Choroid plexus epithelial cell (primary cell): ENCODE measurements at places on chromosomes 11 and 22.
A peak's percentile ranks its signal among the peaks of the same experiment; 100 is the strongest.

GRCh38 chr22:38949889-38950405, 7.5 kb upstream of the APOBEC3A start:
- peak; percentile 14 for DNase-seq

GRCh38 chr11:9089061-9089460, 2.3 kb downstream of the SCUBE2 start:
- no peak for DNase-seq

- no peak for DNase-seq
These were observed 24.9 kb downstream of the LRRC10B start for GRCh38 chr11:61533401-61533800.

- peak; percentile 94 for DNase-seq
These were observed 19.7 kb downstream of the RAB30 start for GRCh38 chr11:83051760-83052671.

DNA sequence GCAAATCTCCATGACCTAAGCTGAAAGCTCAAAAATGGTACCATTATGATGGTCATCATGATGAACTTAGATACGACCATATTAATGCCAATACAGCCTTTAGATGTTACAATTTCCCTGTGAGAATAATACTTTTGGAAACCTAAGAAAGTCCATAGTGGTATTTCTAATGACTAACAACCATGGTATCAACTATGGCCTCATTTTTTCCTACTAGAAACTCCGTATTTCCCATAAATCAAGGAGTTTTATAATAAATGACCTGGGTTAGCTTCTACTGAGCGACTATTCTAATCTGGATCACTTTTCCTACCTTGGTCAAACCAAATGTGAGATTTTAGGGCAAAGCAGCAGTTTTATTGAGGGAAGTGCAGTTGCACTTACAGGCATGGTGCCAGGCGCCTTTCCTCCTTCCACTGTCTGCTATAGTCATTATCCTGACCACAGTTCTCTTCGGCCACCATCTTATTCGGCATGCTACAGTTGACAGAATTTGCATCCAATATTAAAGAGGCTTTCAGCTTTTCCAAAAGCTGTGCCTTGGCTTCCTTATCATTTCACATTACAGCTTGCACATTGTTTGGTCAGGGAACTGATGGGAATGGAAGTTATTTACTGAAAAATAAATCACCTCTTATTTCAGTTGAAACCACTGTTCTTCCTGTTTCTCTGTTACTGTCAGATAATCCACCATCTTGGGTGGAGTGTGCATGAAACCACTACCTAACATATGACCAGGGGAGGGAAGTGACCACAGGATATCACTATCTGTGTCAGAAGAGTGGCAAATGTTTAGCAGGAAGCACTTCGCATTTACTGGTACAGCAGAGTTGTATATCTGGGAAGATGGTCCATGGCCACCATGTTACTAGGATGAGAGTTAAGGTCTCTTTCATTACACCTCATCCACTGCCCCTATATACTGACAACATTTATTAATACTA, 74.5 kb upstream of the PICALM start:
- no peak for DNase-seq

DNA sequence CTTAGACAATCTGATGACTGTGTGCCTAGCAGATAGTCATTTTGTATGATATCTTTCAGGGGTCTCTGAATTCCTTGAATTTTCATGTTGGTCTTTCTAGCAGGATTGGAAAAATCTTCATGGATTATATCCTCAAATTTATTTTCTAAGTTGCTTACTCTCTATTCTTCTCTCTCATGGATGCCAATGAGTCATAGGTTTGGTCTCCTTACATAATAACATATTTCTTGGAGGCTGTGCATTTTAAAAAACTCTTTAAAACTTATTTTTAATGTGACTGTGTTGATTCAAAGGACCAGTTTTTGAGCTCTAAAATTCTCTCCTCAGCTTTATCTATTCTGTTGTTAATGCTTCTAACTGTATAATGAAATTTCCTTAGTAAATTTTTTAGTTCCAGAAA, 198.7 kb downstream of the AASDHPPT start:
- DNase-seq, result peak; percentile 44

- DNase-seq, result no peak
These were observed 46.1 kb downstream of the LARGE1 start for GRCh38 chr22:33874206-33874605.

DNA sequence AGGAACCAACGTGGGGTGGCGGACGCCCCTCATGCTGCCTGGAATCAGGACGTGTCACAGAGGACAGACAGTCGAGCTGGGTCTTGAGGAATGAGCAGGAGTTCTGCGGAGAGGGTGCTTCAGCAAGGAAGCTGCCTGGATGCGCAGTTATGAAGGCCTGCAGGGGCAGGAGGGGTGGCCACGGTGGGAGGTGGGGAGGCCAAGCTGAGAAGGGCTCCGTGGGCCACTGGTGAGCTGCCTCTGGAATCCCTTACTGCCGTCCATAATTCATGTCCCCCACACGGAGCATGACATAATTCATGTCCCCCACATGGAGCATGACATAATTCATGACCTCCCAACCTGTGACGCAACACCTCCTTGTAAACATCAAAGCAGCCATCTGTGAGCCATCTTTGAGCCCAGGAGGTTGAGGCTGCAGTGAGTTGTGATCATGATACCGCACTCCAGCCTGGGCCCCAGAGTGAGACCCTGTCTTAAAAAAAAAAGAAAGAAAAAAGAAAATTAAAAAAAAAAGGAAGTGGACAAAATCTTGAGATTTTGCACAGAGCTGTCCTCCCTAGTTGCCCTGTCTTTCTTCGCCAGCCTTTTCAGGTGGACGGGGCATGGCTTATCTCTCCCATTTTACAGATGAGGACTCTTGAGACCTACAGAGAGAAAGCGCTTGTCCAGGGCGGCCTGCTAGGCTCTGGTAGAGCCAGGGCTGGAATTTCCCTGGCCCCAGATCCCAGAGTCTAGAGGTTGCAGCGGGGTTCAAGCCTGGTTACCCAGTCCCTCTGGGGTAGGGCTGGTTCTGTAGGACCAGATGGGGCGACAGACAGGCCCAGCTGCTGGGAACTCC, 24.3 kb upstream of the PICK1 start:
- DNase-seq, result peak; percentile 85

DNA sequence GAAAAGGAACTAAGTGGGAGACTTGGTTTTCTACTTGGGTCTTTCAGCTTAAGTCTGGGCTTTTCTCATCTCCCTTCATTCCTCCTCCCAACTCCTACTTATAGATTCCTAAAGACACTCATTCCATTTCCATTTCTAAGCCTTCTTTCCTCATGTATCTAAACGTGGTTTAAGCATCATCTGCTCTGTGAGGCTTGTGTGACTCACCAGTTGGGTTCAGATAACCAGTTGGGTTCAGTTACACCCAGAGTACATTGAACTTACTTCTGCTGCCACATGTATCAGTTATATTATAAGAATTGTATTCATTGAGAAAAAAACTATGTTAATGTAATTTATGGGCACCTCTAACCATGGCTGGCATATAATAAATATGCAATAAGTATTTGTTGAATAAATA, 831.2 kb upstream of the CCDC90B start:
- DNase-seq, result peak; percentile 23

GRCh38 chr22:24950272-24950902, 2.1 kb upstream of the KIAA1671 start:
- peak; percentile 43 for DNase-seq

DNA sequence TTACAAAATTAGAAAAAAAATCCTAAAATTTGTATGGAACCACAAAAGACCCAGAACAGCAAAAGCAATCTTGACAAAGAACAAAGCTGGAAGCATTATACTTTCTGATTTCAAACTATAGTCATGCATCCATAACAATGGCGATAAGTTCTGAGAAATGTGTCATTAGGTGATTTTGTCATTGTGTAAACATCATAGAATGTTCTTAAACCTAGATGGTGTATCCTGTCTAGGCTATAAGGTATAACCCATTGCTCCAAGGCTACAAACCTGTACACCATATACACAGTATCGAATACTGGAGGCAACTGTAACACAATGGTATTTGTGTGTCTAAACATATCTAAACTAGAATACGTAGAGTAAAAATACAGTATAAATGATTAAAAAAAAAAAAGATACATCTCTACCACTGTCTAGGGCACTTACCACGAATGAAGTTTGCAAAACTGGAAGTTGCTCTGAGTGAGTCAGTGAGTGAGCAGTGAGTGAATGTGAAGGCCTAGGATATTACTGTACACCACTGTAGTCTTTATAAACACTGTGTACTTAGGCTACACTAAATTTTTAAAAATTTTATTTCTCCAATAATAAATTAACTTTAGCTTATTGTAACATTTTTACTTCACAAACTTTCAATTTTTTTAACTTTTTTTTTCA, 18.1 kb upstream of the SC5D start:
- DNase-seq, result no peak

DNA sequence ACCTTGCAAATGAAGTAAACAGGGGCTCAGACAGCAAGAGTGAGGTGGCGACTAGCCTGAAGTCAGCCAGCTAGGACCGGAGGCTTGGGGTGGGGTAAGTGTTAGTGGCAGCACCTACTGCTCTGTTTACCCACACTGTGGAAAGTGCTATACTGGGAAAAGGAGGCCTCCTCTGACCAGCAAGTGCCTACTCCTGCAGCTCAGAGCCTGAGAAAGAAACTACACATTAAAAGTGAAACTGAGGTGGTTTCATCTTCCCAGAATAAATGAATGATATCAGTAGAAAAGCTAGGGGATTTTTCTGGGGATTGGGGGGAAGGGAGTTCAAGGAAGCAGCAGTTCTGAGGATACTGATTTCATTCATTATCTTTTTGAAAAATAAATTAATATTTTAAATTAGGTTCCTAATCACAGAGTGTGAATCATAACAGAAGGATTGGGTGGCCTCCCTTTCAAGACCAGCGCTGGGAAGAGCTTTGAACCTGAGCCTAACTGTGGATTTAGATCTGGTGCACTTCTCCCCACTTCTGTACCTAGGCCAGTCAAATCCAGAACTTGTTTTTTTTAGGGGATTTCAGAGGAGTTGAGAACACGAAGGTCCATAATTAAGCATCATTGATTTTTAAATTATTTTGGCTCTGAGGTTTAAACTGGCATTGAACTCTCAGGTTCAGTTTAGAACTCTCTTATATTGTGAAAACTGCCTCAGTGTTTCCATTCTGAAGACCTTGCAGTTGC, 48.1 kb upstream of the GRAMD1B start:
- DNase-seq, result no peak

DNA sequence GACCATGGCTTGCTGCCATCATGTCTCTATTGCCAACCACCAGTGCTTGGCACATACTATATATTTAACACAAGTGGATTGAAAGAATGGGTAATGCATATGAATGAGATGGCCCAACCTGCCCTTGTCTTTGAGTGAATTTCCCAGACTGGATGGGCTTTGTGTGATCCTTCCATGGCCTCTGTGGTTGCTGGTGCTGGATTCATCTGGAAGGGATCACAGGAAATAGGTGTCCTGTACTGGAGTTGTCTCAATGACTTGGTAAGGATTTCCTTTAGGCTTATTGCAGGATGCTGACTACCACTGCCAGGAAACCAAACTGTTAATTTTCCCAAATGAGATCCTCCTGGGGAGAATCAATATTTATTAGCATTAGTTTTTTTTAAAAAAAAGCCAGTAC, 328.6 kb downstream of the TMEM135 start:
- no peak for DNase-seq

- no peak for DNase-seq
These were observed 817.0 kb downstream of the NTM start for GRCh38 chr11:132187386-132187785.

DNA sequence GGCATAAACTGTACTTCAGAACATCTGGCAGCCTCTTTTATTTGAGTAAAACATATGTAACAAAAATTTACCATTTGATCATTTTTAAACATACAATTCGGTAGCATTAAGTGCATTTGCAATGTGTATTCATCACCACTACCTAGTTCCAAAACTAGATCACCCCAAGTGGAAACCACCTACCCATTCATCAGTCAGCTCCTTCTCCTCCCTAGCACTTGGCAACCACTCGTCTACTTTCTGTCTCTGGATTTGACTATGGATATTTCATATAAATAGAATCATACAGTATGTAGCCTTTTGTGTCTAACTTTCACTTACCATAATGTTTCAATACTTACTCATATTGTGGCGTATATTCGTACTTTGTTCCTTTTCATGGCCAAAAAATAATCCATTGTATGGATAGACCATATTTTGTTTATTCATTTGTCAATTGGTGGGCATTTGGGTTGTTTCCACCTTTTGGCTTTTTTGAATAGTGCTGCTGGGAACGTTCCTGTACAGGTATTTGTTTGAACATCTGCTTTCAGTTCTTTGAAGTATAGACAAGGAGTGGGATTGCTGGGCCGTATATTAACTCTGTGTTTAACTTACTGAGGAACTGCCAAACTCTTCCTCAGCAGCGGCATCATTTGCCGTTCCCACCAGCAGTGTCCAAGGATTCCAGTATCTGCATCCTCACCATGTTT, 27.2 kb upstream of the ADORA2A start:
- DNase-seq, result no peak

- no peak for DNase-seq
These were observed 63.0 kb downstream of the HIPK3 start for GRCh38 chr11:33320016-33320813.

DNA sequence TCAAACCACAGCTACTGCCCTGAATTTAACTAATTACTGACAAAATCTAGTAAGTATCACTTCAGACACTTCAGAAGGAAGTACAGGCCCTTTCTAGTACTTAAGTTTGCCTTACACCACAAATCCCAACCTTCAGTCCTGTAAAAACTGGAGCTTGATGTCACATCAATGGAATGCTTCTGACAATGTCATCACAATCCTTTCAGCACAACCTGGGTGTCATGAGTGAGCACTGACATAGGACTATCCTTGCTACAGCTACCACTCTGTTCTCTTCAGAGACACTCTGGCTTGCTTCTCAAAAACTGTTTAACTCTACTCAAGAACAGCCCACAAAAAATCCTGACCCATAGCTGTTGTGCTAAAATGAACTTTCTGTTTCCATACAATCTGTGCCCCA, 108.2 kb downstream of the RRM1 start:
- DNase-seq, result no peak

DNA sequence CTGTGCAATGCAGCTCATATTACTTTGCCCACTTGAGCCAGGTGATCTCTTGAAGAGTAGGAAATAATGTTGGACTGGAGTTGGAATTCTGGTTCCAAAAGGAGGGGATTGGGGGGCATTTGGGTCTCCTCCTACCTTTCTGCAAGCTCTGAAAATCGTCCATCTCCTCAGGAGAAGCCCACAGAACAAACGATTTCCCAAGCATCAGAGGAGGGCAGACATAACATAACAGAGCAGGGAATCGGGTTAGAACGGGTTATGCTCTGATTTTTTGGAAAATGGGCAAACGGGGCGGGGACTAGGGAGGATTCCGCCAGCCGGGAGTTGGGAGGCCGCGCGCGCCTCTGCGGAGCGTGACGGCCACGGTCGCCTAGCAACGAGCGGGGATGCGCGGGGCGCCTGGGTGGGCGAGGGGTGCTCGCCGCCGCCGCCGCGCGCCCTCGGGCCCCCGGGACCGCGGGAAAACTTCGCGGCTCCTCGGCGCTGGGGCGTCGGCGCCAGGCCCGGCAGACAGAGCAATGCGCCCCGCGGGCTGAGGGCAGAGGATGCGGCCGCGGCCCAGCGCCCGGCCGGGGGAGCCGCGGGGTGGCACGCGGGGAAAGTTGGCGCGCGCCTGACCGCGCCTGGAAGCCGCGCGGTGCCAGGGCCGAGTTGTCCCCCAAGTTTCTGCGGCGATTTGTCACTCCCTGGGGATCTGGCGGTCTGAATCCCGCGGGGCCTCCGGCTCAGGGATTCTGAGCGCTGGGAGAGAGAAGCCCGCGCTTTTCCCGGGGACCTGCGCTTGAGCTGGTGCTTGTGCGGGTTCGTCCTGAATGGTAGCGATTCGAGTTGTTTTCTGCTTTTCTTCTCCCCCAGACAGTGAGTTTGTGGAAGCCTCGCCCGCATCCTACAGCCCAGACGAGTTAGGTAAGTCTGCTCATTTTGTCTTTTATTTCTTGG, 27.8 kb upstream of the AMOTL1 start:
- peak; percentile 17 for DNase-seq
